ENCODE measurements at places on chromosomes 12 and 14. TPM values are rescaled to one million over a fixed set of nuclear protein-coding genes. Genes with fewer than 3 reads are reported as not detected.

STON2 gene
- total RNA-seq = 1.8 TPM

NGB gene
- total RNA-seq = not detected

CCDC196 gene
- not detected for total RNA-seq

KRT2 gene
- 0.03 TPM for total RNA-seq

GPR65 gene
- not detected for total RNA-seq

IL31 gene
- not detected for total RNA-seq

PPP1R36 gene
- 0.19 TPM for total RNA-seq

MOK gene
- total RNA-seq = 23.2 TPM

INHBC gene
- total RNA-seq = not detected

WSB2 gene
- 66.0 TPM for total RNA-seq

TBX3 gene
- total RNA-seq = 54.4 TPM

KIAA0586 gene
- total RNA-seq = 6.8 TPM

IFI27L2 gene
- 51.6 TPM for total RNA-seq

KLRC4 gene
- not detected for total RNA-seq

CDH24 gene
- total RNA-seq = 2.5 TPM

BRF1 gene
- total RNA-seq = 29.8 TPM

P2RX2 gene
- total RNA-seq = not detected

All from A549 treated with AZD2906 at 1 μM for 4 hours (cell line).